Diencephalon (tissue), 1 donor: ENCODE measurements at places on chromosomes 4 and X. TPM values are rescaled to one million over a fixed set of nuclear protein-coding genes. Genes with fewer than 3 reads are reported as not detected.

Gene MSANTD1
- total RNA-seq: 15.7 TPM

Gene CD38
- total RNA-seq: 8.1 TPM

Gene NBDY
- 25.8 TPM for total RNA-seq

Gene FAM90A26
- not detected for total RNA-seq

Gene CACNA1F
- not detected for total RNA-seq

Gene ASB5
- total RNA-seq: 0.46 TPM

Gene GYPE
- total RNA-seq: 0.23 TPM

Gene RNF150
- total RNA-seq: 31.6 TPM

Gene RIPPLY1
- not detected for total RNA-seq

Gene ATP11C
- 64.1 TPM for total RNA-seq

Gene PRR32
- total RNA-seq: not detected

Gene GPR101
- total RNA-seq: 2.1 TPM

Gene SMIM43
- 8.5 TPM for total RNA-seq

Gene PNCK
- total RNA-seq: 52.6 TPM

Gene SLC10A6
- total RNA-seq: 0.23 TPM

Gene SPRY1
- 13.8 TPM for total RNA-seq

Gene DCLK2
- 192 TPM for total RNA-seq

Gene AADAT
- total RNA-seq: 31.6 TPM

Gene FAT1
- total RNA-seq: 132 TPM

Gene ETFDH
- total RNA-seq: 27.2 TPM

Gene CYTL1
- 0.69 TPM for total RNA-seq

Gene TCEAL1
- total RNA-seq: 47.3 TPM

Gene ZGRF1
- total RNA-seq: 22.6 TPM

Gene HERC6
- total RNA-seq: 6.9 TPM

Gene BEND4
- total RNA-seq: 12.9 TPM

Gene GBA3
- 0.23 TPM for total RNA-seq

Gene GAGE12D
- total RNA-seq: not detected

Gene FDCSP
- total RNA-seq: not detected
